T-helper 17 cell (primary cell): ENCODE measurements at places on chromosomes 12 and 14.
A peak's percentile ranks its signal among the peaks of the same experiment; 100 is the strongest.

- no peak for DNase-seq
- peaks cover 2% of the 10 kb centered on the region for H3K36me3 ChIP-seq
Measured at GRCh38 chr14:98847521-98848468, 424.2 kb downstream of the BCL11B start.

DNA sequence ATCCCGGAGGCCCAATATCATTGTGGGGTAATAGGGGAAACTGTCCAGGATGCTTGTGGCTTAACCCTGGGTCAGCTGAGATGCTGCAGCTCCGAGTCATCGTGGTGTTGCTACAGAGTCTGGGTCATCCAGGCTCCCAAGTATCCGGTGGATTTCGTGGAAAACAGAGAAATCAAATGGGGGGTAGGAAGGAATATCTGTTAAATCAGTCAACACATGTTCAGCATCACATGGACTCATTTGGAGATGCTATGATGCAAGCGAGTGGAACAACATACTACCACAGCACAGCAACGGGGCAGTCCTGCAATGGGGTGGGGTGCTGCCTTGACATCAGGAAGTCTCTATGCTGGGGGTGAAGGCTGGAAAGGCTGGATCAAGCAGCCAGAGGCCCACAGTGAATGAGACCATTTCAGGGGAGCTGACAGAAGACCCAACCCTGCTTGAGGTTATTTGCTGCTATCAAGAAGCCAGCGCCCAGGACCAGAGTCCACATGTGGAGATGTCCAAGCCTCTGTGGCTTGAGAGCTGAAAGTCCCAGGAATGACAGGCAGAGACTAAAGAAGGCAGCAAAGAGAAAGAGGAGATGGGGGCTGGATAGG lies 22.9 kb downstream of the VDR start:
- peak overlapping the region; percentile 87 for H3K27ac ChIP-seq
- DNase-seq, result no peak
- H3K4me3 ChIP-seq, result peak overlapping the region; percentile 92
- no peaks in the 10 kb centered on the region for H3K27me3 ChIP-seq
- H3K4me1 ChIP-seq, result peaks cover 40% of the 10 kb centered on the region

GRCh38 chr12:52434081-52434733 lies at the start of gene KRT75:
Gene KRT75 (minus strand): TSS chr12:52434371. CDS start chr12:52434304, 67 bp downstream.
- H3K4me3 ChIP-seq, result no peak within 1 kb of the TSS
- no peak within 1 kb of the TSS for H3K27ac ChIP-seq
- H3K27me3 ChIP-seq, result peaks cover 68% of the 10 kb centered on the region
- no peaks in the 10 kb centered on the region for H3K36me3 ChIP-seq
- DNase-seq, result no peak

- no peaks in the 10 kb centered on the region for H3K27me3 ChIP-seq
- H3K4me1 ChIP-seq, result peaks cover 77% of the 10 kb centered on the region
- peak overlapping the region; percentile 98 for H3K27ac ChIP-seq
- peaks cover 14% of the 10 kb centered on the region for H3K36me3 ChIP-seq
- DNase-seq, result peak; percentile 22
Measured at GRCh38 chr12:51323317-51323960, 535 bp downstream of the BIN2 start.

- H3K27ac ChIP-seq, result peak overlapping the region; percentile 79
- peak overlapping the region; percentile 96 for H3K4me3 ChIP-seq
- H3K27me3 ChIP-seq, result no peaks in the 10 kb centered on the region
- peaks cover 5% of the 10 kb centered on the region for H3K36me3 ChIP-seq
- H3K4me1 ChIP-seq, result peaks cover 23% of the 10 kb centered on the region
- DNase-seq, result no peak
Measured at GRCh38 chr14:23055621-23056144, 1.6 kb downstream of the CDH24 start.

- peaks cover 2% of the 10 kb centered on the region for H3K36me3 ChIP-seq
- no peak overlapping the region for H3K4me3 ChIP-seq
- H3K4me1 ChIP-seq, result no peaks in the 10 kb centered on the region
- no peak overlapping the region for H3K27ac ChIP-seq
- DNase-seq, result no peak
- H3K27me3 ChIP-seq, result peaks cover 29% of the 10 kb centered on the region
Measured at GRCh38 chr14:51370758-51371386, 130.8 kb downstream of the TMX1 start.

- H3K4me1 ChIP-seq, result peaks cover 18% of the 10 kb centered on the region
- H3K4me3 ChIP-seq, result peak overlapping the region; percentile 96
- H3K27me3 ChIP-seq, result no peaks in the 10 kb centered on the region
- DNase-seq, result no peak
- peaks cover 9% of the 10 kb centered on the region for H3K36me3 ChIP-seq
Measured at GRCh38 chr12:132886529-132887477, 602 bp downstream of the CHFR start.
